ENCODE measurements at places on chromosomes 2 and 18. TPM values are rescaled to one million over a fixed set of nuclear protein-coding genes. Genes with fewer than 3 reads are reported as not detected.

SERPINB13 gene
- not detected for total RNA-seq

OR6B2 gene
- not detected for total RNA-seq

FAM168B gene
- 86.7 TPM for total RNA-seq

MERTK gene
- 0.28 TPM for total RNA-seq

NEU4 gene
- total RNA-seq = not detected

MALT1 gene
- total RNA-seq = 25.3 TPM

CROCC2 gene
- total RNA-seq = not detected

DNA sequence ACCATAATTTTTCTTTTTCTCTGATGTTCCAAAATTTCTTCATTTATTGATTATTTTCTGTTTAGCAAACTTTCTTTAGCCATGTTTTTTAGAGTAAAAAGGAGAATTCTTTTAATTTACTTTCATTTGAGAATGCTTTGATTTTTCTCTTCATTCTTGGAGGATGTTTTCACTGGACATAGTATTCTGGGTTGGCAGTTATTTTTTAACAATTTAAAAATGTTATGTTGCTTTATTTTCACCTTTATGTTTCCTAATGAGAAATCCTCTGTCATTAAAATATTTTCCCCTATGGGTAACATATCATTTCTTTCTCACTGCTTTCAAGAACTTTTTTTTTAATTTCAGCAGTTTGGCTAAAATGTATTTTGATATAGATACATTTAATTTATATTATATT, 631.4 kb upstream of the CDH2 start:
- DNase-seq = no peak

DNA sequence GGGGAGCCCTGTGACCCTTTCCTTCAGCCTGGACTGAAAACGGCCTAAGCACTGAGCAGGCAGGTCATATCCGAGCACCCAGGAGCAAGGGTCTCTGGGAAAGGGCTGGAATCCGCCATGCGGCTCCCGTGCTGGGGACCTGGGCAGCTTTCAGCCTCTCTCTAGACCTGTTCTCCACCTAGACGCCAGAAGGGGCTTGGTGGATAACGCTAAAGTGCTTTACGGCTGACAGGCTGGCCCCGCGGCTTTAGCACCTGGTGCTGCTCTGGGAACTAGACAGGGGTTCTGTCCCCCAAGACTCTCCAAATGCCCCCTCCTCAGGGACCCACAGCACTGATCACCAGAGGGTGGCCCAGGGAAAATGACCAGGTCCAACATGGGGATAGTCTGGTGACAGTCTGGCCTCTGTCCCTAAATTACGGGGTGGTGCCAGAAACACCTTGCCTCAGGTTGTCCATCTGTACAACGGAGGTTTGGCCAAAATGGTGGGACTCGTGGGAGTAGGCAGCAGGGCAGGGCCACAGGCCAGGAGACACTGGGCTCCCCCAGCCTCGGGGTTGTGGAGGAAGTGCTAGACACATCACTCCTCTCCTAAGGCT, 13.0 kb downstream of the SDC1 start:
- DNase-seq = no peak

DNA sequence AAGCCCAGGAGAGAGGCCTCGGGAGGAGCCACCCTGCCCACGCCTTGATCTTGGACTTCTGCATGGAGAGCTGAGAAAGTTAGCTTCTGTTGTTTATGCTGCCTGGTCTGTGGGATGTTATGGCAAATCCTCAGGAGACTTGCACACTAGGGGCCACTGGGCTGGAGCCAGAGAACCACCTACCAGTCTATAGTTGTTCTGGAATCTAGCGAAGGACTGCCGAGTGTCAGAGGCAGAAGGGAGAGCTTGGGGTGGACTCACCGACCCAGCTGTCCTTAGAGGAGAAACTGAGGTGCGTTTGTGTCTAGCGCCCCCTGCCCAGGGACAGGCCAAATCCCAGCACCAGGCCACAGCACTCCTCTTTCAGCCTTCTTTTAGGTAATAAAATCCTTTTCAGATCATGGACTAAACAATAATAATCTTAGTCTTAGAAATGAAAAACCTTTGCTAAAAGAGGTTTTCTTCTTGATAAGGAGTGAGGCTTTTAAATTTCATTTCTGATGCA, 398.7 kb upstream of the SALL3 start:
- no peak for DNase-seq

DNA sequence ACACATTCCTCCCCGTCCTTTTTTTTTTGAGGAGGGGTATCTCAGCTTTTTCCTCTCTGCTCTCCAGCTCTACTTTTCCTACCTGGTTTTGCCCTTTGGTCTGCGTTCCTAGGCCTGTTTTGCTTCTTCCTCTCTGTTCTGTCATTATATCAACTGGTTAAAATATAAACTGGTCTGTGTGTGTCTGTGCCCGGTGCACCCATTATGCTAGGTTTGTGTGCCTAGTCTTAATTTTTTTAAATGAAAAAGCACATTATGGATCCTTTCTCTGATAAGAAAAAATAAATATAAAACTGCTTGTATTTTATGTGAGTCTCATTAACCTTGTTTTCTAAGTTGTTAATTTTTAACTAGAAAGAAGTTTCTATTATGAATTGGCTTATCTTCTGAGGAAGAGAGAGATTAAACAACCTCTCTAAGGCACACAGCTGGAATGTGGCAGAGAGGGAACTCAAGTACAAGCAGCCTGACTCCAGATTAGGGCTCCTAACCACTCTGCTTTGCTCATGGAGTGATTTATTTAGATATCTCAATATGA, 17.4 kb downstream of the SLC38A11 start:
- DNase-seq = no peak

DNA sequence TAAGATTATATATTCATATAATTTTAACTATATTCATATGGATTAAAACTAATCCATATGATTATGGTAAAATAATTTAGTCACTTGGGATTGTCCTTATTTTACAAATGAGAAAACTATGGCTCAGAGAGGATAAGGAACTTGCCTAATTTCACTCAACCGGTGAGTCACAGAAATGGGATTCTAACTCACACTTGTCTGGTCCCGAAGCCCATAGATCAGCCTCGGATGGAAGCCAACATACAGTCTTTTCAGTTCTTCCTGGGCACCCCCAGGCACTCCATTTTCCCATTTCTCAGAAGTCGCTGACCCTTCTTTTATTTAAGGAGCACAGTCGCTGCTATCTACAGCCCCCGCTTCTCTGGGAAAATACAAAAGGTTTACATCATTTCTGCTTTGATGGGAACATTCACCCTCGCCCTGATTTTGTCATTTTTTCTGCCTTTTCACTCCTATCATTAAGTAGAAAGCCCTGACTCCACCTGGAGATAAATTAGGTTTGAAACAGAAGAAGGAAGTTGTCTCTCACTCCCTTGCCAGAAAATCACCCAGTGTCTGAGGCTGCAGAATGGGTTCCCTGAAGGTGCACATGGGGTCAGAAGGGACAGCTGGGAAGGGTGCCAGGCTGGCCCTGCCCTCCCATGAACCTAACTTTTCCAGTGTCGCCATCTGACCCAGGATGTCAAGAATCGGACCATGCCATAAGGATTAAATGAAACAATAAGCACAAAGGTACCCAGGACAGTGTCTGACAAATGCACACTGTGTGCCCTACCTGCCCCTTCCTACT, 36.6 kb downstream of the CYP1B1 start:
- DNase-seq = peak; percentile 19

DNA sequence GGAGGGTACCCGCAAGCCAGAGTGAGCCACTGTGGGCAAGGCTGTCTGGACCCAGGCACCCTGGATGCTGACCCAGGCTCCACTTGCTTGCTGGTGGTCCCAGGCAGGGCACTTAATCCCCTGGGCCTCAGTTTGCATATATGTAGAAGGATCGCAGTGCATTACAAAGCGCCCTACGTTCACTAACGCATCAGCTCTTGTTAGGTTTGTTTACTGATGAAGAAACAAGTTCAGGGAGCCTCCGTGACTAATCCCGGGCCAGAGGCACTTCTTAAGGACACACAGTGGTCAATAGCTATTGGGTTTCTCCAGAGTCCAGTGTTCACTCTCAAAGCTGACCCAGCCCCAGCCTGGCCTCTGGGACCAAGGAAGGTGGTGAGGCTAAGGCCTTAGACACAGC, 70.2 kb downstream of the LBH start:
- DNase-seq = peak; percentile 93

DNA sequence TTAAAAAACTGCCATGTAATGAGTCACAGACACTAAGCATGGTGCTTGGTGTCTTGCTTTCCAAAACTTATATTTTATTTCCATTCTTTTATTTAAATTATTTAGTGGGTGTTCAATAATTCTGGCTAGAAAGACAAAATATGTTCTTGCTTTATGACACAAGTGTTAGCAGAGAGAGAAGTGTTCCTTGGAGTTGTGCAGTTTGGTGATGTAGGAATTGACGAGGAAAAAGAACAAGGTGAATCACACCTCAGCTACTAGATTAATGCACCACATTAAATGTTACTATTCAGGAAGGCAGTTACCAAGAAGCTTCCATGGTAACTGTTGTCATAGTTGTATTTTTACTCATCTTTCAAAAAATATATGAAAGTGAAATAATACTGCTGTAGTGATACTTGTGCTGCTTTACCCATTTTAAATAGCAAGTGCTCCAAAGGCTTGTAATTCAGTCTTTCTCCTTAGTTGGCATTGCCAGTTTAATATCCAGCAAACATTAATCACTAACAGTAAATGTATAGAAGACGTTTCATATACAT, 28.3 kb downstream of the ADAM23 start:
- DNase-seq = no peak

- no peak for DNase-seq
Measured at GRCh38 chr2:9160732-9161131, 45.9 kb upstream of the ASAP2 start.

DNA sequence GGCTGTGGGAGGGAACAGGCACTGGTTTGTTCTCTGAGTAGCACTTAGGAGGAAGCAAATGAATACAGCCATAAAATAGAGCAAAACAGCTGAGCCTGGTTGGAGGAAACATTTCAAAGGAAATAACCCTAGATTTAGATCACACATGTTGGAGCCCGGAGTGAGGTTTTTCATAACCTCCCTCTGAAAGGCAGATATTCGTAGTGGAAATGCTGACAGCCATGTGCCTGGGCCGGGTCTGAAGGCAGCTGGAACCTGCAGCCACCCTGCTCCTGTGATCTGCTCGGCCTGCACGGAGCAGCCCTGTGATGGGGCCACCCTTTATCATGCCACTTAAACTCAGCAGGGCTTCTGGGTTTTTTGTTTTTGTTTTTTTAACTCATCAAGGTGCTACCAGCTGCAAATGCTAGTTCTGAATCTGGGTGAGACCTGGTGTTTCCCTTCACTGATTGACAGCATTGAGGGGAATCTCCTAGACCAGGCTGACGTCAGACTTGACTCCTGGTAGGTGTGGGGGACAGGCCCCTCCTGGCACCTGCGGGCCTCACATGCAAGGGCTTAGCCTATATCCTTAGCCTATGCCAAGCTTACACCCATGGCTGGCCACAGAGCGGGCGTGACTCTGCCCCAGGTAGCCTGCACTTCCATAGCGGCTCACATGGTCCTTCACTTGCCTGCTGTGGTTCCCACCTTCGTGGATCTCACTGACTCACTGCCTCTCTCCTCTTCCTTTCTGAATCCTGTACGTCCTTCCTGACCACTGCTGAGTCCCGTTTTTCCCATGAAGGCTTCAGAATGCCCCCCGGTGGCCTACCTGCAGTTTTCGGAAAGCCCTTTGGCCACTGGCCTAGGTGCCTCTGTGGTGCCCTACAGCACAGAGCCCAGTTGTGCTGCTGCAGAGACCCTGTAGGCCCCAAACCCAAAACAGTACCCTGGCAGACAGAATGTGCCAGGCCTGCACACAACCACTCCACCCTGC, 217.3 kb downstream of the SEPTIN10 start:
- no peak for DNase-seq

- DNase-seq = peak; percentile 93
Measured at GRCh38 chr2:44120428-44120827, 48.2 kb upstream of the PPM1B start.

GRCh38 chr2:96097951-96098823, 18.2 kb downstream of the ADRA2B start:
- DNase-seq = no peak

- DNase-seq = peak; percentile 67
Measured at GRCh38 chr18:76349067-76349715, 145.9 kb downstream of the ZNF516 start.

DNA sequence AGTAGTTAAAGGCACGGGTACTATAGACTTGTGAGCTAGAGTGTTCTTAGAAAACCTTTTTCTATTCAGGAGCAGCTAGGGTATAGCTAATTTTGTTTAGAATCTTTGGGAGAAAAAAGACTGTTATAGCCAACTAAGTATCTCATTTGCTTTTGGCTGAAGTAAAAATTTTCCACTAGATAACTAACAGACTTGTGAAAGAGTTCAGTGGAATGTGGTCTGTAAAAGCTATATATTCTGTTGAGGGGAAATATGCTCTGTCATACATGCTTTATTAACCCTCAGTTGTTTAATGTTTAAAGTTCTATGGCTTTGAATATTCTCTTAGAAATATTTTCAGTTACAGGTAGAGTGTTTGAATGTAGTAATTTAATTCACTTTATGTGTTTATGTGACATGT, 49.7 kb downstream of the RIF1 start:
- peak; percentile 29 for DNase-seq

GRCh38 chr2:224904381-224904780, 137.9 kb downstream of the DOCK10 start:
- DNase-seq = peak; percentile 68

DNA sequence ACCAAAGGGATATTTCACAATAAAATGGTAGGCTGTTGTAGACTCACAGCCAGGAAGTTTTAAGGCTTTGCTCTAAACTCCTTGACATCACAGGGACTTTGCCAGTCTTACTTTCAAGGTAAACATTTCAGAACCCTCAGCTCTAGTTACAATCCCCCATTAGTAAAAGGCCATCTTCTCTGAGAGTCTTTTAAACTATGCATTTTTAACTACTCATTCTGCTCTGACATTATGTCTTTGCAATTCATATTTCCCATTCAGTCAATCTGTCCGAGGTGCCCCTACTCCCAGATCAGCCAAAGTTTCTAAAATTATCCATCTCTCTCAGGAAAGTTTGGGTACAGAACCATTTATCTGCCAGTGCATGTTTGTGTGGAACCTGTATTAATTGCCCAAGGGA, 1094.1 kb downstream of the TDRD15 start:
- no peak for DNase-seq

DNA sequence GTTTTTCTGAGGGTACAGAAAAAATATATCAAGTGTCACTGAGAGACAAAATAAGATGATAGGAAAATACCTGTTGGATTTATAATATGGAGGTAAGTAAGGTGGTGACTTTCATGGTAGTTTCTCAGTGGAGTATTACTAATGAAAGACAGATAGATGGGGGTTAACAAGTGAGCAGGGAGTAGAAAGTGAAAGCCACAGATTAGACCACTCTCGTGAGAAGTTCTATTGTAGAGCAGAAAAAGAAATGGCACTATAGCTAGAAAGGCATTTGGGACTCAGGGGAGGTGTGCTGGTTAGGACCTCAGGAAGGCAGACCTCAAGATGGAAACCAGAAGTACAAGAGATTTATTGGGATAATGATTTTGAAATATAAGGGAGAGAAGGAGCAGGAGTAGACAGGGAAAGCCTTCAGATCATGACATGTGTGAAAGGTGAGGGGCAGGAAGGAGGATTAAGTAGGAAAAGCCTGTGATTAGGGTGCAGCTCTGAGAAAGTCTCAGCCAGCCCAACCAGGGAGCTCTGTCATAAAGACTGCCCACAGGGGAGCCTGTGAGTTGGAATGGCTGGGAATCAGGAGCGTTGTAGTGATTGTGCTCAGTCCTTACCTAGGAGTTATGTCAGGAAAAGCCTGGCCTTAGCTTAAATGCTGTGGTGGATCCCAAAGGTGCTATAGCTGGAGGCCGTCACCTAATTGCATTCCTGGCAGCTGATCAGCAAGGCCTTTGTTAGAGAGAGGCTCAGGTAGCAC, 198.1 kb downstream of the IKZF2 start:
- no peak for DNase-seq

Data from IMR-90 (cell line).